ENCODE measurements at places on chromosomes 11 and 22. TPM values are rescaled to one million over a fixed set of nuclear protein-coding genes. Genes with fewer than 3 reads are reported as not detected.

OR51B5 gene
- 0.14 TPM for total RNA-seq

DNA sequence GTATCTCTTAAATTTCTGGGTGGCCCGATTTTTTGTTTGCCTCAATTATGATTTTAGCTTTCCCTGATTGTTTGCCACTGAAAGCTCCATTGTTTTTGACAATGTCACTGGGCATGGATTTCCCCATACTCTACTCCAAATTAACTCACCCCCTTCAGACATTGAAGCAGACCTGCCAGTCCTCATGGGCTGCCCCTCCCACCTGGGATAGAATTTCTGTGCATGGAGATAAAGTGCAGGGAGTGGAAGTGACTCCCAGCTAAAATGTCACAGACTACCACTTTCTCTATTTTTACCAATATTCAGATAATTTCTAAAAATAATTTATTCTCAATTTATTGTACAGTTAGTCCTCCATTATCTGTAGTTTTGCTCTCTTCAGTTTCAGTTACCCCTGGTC is 79.1 kb upstream of the CLPB start:
- no peak for DNase-seq

BATF2 gene
- total RNA-seq, result 0.90 TPM

PTPN5 gene
- total RNA-seq, result 0.09 TPM

GRCh38 chr11:86874304-86875056 is 74.1 kb downstream of the PRSS23 start:
- no peak for DNase-seq

OR2D3 gene
- total RNA-seq, result not detected

DNA sequence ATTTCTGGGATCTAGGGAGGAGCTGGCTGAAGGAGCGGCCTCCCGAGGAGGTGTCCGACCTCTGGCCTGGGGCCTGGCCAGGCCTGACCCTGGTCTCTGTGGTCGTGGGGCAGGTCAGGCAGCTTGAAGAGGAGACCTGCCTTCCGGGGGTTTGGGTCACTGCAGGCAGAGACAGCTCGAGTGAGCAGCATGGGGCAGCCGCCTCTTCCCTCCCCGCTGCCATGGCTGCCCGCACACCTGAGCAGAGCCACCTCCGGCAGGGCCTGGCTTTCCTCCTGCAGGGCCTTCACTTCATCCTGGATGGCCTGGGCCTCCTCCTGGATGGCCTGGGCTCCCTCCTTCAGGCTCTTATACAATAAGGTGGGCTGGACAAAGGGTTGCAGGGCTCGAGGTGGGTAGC is 8.0 kb upstream of the NAALADL1 start:
- DNase-seq, result no peak

DNA sequence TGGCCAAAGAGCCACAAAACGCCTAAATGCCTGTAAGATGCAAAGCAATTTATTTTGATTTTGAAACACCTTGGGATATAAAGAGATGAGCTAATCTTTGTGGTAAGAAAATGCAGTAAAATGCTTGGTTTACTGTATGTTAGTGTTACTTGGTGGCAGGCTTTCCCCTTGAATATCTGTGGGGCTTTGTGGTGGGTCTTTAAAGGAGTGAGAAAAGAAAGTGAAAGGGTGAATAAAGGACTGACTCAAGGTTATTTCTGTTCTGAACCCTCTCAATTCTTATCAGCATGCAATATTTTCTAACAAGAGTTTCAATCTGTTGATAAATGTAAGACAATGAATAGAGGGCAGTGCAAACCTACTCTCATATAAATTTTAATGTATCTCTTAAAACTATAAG is 1555.9 kb upstream of the RAG2 start:
- DNase-seq, result no peak

DCHS1 gene
- total RNA-seq, result 3.2 TPM

DNA sequence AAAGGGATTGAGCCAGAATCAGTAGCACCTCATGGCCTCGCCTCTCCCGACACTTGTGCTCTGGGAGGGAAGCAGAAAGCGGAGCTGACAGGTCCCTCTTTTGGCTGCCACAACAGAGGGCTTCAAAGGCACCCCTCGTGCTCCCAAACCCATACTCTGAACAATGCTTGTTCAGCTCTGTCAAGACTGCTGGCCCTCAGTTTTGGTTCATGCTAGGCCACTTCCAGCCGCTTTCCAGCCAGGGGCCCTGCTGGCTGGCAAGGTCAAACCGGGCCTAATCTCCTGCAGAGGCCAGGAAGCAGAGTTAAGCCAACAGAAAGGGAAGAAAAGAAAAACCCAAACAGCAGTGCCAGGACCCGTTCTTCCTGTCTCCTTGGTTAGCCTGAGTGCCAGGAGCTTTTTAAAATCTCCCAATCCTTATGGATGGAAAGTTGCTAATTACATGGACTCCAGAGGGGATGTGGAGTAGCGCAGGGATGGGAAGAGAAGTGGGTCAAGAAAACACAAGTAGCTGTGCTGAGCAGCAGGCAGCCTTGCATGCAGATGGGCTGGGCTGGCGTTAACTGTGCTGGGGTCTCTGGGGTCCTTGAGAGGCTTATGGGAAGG is 150.6 kb downstream of the GRIK4 start:
- DNase-seq, result no peak

GRCh38 chr11:95371153-95371552 is 140.2 kb upstream of the SESN3 start:
- no peak for DNase-seq

- DNase-seq, result no peak
Observed at GRCh38 chr22:25628494-25628893, 64.0 kb downstream of the GRK3 start.

DNA sequence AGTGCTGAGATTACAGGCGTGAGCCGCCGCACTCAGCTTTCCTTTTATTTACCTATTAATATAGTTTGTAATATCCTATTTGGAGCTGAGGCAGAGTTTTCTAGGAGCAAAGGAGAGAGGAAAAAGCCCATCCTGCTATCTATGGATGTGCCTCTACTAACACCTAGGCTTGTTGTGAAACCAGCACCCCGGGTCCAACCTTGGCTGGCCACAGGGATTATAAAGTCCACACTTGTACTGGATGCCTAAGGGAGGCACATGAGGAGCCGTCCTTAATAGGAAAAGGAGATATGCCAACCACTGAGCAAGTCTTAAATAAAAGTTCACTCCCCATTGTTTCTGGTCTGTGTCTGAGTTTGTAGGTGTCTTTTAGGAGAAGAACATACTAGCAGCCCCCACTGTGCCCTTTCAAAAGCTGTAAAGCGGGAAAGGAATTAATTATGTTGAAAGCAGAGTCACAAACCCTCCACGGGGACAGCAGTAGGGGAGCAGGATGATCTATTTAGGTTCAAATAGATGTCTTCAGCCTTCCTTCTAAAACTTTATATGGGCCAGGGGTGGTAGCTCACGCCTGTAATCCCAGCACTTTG is 29.3 kb downstream of the RRP7A start:
- DNase-seq, result no peak

GRCh38 chr11:83401506-83402225 is 115.5 kb upstream of the CCDC90B start:
- DNase-seq, result no peak

GRCh38 chr11:112225753-112226061 is 521 bp upstream of the PTS start:
- no peak for DNase-seq

DNA sequence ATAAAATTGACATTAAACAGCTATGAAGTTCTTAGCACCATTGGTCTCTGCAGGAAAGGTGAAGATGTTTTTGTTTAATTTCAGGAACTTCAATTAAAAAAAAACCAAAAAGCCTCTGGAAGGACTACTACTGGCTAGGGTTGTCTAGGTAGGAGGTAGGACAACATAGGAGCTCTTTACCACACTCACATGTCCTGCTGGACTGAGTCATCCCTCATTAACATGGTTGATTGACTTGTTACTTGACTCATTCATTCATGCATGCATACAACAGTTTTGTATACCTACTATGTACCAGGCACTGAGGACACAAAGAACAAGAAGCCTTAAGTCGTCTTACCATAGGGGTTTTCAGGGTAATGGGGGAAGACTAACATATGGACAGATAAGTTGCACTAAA is 216.9 kb upstream of the ARHGAP20 start:
- DNase-seq, result no peak

DNA sequence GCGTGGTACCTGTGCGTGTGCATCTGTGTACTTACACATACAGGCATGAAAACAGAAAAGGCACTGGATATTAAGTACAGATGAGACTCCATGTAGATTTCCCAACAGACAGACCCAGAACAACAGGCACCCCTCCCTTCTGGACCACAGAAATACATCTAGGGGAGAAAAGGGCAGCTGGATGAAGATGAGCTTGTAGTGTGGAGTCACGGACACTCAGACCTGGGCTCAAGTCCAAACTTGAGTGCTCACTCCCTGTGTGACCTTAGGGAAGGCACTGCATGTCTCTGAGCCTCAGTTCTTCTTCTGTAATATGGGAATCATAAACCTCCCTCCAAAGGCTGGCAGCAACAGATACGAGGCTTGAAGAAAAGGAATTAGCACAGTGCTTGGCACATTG is 108.9 kb downstream of the GALNT18 start:
- no peak for DNase-seq

DNA sequence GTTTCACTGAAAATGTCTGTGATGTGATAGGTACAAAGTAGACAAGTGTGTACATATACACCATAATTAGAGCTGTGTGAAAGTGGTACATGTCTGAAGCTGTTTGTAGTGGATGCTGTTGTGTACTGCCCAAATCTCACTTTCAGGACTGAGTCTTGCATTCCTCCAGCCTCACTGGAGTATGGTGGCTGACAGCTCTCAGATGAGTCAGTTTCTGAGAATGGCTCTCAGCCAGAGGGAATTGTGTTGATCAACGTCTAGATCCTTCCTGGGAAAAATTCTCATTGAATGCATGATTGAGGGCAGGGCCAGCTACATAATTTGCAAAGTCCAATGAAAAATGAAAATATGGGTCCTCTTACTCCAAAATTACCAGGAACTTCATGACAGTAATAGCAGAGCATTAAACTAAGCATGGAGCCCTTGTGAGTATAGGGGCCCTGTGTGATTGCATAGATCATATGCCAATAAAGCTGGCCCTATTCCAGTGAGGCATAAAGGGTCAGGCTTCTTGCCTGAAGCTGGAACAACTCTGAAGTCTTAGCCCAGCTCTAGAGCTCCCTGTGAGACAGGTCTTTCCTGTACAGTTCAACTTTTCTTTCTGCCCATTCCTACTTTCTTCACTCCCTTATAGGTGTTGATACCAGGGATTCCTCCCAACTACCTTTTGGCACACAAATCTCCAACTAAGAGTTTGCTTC is 10.8 kb upstream of the CYP2R1 start:
- no peak for DNase-seq

GRCh38 chr11:68658661-68659060 is 25.7 kb upstream of the GAL start:
- no peak for DNase-seq

- no peak for DNase-seq
Observed at GRCh38 chr11:94715225-94715624, 52.9 kb upstream of the AMOTL1 start.

MS4A3 gene
- total RNA-seq, result 7.8 TPM

GRCh38 chr11:118625976-118626375 is 18.6 kb downstream of the PHLDB1 start:
- peak; percentile 43 for DNase-seq

GRCh38 chr22:41048791-41049717 is 43.3 kb upstream of the EP300 start:
- DNase-seq, result no peak

RAC2 gene
- total RNA-seq, result 149 TPM

GRCh38 chr11:86930957-86931547 is 24.1 kb downstream of the FZD4 start:
- no peak for DNase-seq

RNF141 gene
- total RNA-seq, result 20.4 TPM

ACR gene
- total RNA-seq, result not detected

DNA sequence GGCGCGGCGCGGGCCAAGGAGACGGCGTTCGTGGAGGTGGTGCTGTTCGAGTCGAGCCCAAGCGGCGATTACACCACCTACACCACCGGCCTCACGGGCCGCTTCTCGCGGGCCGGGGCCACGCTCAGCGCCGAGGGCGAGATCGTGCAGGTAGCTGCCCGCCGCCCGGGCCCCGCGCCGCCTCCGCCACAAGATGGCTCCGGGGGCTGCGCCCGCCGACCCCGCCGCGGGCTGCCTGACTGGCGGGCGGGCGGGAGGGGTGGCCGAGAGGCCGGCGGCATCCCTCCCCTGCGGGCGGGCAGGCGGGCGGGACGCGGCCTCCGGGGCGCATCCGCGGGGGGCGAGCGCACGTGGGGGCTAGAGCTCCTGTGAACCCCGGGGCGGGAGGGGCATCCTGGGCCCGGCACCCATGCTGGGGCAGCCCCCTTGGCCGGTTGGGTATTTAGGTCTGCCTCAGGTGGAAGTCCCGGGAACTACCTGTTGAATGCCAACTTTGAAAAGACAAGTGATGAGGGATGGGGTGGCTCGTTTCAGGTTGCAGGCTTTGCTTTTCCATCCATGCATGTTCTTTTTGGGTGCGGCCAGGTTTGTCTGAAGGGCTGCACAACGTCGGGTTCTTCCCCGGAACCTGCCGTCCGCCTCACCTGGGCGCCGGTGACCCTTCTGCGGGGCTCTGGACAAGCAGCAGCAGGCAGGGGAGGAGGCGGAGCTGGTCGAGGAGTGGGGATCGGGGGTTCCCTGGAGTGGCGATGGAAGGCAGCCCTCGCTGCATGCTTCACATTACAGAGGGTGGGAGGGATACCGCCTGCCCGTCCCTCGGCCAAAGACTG is 760 bp downstream of the ZNRF3 start:
- no peak for DNase-seq

GRCh38 chr11:62974848-62975522 is 9.8 kb downstream of the SLC22A6 start:
- DNase-seq, result no peak

LUZP2 gene
- total RNA-seq, result 0.19 TPM

DNA sequence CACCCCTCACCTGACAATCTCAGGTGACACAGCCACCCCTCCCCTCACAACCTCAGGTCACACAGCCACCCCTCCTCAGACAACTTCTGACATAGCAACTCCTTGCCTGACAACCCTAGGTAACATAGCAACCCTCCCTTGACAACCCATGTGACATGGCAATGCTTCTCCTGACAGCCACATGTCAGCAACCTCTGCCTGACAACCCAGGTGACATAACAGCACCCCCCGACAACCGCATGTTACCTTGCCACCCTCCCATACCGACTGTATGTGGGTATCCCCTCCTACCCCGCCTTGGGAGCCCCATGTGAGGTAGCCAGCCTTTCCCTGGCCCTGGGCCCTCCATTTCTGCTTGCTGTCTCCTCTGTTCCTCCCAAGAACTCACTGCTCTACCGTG is 77.7 kb upstream of the B3GAT1 start:
- DNase-seq, result no peak

GRCh38 chr11:116042146-116042545 is 537.9 kb upstream of the CADM1 start:
- DNase-seq, result no peak

DNA sequence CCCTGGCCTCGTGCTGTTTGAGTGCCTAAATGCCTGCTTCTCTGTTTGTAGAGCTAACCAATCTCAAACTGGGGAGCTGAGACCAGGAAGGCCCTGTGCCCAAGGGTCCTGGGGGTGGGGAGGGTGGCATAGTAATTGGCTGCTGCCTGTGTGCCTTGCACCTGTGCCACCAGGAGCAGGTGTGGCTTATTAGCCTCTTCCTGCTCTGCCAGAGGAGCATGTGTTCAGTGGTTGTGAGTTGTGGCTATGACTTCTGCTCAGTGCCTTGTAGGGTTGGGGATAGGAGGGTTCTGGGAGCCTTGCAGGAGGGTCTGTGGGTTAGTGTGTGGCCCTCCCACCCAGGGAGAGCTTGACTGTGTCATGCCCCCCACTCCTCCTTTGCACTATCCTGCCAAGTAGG is 109.2 kb downstream of the ZBTB16 start:
- DNase-seq, result peak; percentile 70
